Skin of body (tissue), 3 donors: ENCODE measurements at places on chromosomes 3 and 15.

DNA sequence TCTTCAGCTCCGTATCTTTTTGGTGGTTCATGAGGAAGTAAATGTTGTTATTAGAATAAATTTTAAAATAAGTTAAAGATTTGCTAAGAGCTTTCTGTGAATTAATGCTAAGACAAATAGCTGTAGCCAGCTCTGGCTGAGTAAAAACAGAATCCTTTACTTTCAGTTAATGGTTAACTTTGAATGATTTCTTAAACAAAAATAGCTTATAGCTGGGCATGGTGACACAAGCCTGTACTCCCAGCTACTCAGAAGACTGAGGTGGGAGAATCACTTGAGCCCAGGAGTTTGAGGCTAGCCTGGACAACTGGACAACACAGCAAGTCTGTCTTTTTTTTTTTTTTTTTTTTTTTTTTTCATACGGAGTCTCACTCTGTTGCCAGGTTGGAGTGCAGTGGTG is 25.0 kb downstream of the TCAIM start:
- DNase-seq, result no peak

GRCh38 chr15:35376707-35377106 is 169.3 kb downstream of the DPH6 start:
- no peak for DNase-seq

- no peak for DNase-seq
Measured at GRCh38 chr3:17349093-17349492, 393.3 kb downstream of the TBC1D5 start.

- no peak for DNase-seq
Measured at GRCh38 chr3:155179437-155179827, 99.3 kb downstream of the MME start.

GRCh38 chr3:38541806-38542205 is 45.7 kb downstream of the EXOG start:
- DNase-seq, result no peak

GRCh38 chr3:18556001-18556408 is 130.9 kb upstream of the SATB1 start:
- no peak for DNase-seq

DNA sequence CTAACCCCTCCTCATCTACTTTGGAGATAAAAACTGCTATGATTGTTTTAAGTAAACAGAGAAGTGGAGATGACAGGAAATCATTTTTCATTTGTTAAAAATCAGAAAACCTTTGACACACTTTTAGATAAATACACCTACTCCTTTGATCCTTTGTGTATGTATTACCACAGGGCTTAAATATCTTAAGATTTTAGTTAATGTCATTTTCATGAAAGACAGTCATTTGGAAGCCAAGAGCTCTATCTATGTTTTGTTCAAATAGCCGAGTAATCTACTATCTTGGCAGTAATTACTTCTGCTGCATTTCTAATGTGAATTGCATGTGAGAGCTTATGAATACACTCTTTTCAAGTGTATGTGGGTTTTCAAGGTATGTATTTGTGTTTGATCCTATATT is 2.0 kb downstream of the ARPP21 start:
- DNase-seq, result no peak

DNA sequence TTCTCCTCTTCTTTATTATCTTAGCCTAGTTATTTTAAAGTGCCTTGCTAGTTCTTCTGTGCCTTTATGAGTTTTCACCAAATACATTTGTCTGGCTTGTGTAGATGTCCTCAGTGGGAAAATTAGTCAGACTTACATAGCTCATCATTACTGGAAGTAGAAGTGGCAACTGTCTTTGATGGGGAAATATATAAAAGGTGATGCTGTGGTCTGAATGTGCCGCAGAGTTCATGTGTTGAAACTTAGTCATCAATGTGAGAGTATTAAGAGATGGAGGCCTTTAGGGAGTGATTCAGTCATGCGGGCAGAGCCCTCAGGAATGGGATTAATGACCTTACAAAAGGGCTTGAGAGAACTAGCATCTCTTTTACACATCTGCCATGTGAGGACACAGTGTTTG is 6.4 kb upstream of the ERICH6 start:
- no peak for DNase-seq

DNA sequence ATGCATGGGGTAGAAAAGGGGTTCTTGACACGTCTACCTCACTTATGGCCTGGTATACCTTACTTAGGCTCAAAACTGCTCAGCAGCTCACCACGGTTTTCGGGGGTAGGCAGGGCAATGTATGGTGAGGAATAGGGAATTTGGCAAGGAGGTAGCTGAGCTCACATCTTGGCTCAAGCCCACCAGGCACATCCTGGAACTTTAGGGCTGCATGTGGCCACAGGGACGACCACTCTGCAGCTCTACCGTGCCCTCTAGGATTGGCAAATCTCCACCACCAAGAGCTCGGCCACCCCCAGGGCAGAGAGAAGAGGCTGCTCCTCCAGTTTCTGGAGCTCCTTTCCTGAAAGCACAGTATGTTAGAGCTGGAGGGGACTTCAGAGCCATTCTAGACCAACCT is 69.7 kb downstream of the MRPL46 start:
- DNase-seq, result no peak

DNA sequence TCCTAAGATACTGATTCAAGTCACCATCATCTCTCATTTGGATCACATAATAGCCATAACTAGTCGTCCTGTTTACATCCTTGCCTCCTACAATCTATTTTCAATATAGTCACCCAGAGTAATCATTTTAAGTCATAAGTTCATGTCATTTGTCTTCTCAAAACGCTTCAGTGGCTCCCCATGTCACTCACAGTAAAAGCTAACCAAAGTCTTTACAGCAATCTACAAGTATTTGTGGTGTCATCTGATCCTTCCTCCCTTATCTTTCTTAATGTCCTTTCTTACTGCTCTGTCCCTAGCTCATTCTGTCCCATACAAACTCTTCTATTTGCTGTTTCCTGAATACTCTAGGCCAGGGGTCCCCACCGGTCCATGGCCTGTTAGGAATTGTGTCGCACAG is 28.8 kb downstream of the GBE1 start:
- DNase-seq, result no peak

- no peak for DNase-seq
Measured at GRCh38 chr15:34055868-34056595, 17.0 kb upstream of the AVEN start.

- no peak for DNase-seq
Measured at GRCh38 chr15:45126535-45127158, 3.0 kb downstream of the DUOXA1 start.

DNA sequence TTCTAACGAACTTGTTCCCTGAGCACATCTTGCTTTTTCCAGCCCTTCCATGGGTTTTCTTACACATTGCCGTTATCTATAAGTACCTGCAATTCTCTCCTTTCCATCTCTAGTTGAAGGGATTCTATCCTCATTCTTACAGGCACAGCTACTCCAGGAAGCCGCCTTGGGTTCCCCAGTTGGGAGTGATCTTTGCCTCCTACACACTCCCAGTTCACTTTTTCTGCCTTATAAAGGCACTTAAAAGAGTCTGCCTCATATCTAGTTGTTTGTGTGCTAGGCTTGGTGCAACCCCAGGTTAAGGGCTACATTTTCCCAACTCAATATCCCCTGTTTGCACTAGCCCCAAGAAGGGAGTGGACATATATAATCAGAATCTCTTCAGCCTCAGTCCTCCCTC is 44.0 kb upstream of the IREB2 start:
- no peak for DNase-seq

GRCh38 chr3:174613173-174613572 is 246.0 kb upstream of the NAALADL2 start:
- no peak for DNase-seq
